ENCODE measurements at places on chromosomes 3 and 15. TPM values are rescaled to one million over a fixed set of nuclear protein-coding genes. Genes with fewer than 3 reads are reported as not detected.

DNA sequence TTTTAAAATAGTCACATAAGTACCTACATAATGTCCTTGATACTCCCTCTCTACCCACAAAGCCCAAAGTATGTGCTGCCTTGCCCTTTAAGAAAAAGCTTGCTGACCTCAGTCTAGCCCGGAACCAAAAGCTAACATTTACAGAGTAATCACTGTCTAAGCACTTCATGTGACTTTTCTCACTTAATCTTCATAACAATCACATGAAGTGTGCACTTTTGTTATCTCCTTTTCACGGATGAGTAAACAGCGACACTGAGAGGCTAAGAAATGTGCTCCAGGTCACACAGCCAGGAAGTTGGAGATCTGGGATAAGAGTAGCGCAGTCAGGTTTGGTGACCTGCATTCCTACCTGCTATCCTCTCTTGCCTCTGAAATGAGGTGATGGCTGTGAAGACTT is 194.0 kb downstream of the ITPR1 start:
- DNase-seq = no peak

The MAP1A gene
- 0.75 TPM for total RNA-seq

GRCh38 chr3:120276767-120277166 is 8.3 kb downstream of the GPR156 start:
- no peak for DNase-seq

The PPP2R3A gene
- 0.04 TPM for total RNA-seq

The DPPA2 gene
- not detected for total RNA-seq

GRCh38 chr3:88142094-88142624 is 7.6 kb upstream of the C3orf38 start:
- DNase-seq = no peak

DNA sequence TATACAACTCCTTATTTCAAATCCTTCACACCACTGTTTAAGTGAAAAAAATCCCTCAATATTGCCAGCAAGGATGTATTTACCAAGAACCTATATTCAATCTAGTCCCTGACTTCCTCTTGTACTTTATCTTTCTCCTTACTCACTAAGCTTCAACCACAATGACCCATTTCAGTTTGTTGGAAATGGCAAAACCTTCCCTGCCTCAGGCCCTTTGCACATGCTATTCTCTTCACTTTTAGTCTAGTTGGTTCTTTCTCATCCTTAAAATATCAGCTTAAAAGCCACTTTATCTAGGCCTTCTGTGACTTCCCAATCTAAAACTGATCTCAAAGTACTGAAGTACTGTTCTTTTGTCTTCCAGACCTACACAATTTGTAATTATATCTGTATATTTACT is 81.3 kb upstream of the ACTC1 start:
- no peak for DNase-seq

- DNase-seq = no peak
Observed at GRCh38 chr3:138114431-138114918, 933 bp downstream of the DZIP1L start.

- DNase-seq = no peak
Observed at GRCh38 chr3:186901135-186901734, 29.1 kb upstream of the ST6GAL1 start.

DNA sequence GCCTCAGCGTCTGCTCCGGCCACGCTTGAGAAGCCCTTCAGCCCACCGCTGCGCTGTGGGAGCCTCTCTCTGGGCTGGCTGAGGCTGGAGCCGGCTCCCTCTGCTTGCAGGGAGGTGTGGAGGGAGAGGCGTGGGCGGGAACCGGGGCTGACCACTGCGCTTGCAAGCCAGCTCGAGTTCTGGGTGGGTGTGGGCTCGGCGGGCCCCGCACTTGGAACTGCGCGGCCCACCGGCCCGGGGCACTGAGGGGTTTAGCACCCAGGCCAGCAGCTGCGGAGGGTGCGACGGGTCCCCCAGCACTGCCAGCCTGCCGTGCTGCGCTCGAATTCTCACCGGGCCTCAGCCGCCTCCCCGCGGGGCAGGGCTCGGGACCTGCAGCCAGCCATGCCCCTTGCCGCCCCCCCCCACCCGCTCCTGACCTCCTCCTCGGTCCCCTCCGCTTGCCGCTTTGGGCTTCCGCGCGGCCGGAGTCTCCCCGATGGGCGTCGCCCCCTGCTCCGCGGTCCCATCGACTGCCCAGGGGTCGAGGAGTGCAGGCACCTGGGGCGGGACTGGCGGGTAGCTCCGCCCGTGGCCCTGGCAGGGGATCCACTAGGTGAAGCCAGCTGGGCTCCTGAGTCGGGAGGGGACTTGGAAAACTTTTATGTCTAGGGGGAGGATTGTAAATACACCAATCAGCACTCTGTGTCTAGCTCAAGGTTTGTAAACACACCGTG is 106.7 kb downstream of the RAP2B start:
- no peak for DNase-seq

- DNase-seq = no peak
Observed at GRCh38 chr3:126664591-126665214, 9.8 kb upstream of the TXNRD3 start.

GRCh38 chr3:50122071-50122470 is 33.1 kb upstream of the SEMA3F start:
- DNase-seq = no peak

GRCh38 chr3:188446014-188446413 is 292.1 kb downstream of the LPP start:
- no peak for DNase-seq

- DNase-seq = no peak
Observed at GRCh38 chr3:58563386-58564035, 13.7 kb downstream of the FAM107A start.

DNA sequence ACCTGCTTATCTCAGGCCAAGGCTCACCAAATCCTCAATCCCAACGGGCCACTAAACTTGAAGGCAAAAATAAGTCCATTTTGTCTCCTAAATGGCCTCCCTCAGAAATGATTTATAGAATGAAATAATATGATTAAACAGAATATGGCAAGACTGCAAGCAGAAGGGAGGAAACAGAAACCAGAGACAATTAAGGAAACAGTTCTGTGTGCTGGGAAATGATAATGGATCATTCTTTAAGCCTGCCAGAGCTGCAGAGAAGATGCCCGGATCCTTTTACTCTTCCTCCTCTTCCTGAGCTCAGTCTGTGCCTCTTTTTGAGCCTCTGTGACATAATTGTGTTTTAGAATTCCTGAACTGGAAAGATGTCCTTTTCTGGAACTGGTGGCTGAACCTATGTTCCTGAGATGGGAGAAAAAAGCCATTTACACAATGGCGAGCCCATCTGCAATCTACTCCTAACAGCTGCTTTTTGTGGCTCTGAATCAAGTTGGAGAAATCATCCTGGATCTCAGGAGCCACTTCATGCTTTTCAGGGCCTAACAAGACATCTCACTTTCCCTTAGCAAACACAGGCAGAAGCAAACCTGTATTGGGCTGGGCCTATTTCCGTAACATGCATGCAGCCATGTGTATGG is 2.8 kb upstream of the ABHD2 start:
- no peak for DNase-seq

DNA sequence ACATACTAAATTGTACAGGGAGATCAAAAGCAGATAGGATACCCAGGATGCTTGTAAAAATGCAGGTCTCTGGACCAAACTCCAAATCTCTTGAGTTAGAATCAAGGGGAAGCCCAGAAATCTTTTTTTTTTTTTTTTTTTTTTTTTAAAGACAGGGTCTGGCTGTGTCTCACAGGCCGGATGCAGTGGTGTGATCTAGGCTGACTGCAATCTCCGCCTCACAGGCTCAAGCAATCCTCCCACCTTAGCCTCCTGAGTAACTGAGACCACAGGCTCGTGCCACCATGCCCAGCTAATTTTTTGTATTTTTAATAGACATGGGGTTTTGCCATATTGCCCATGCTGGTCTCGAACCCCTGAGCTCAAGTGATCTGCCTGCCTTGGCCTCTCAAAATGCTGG is 373.5 kb downstream of the SHQ1 start:
- DNase-seq = no peak

The CADM2 gene
- total RNA-seq = 0.22 TPM

GRCh38 chr3:3627114-3627513 is 172.1 kb upstream of the LRRN1 start:
- DNase-seq = no peak

- DNase-seq = no peak
Observed at GRCh38 chr3:186991470-186991869, 61.1 kb downstream of the ST6GAL1 start.

The FOXL2NB gene
- not detected for total RNA-seq

The ADAMTSL3 gene
- not detected for total RNA-seq

DNA sequence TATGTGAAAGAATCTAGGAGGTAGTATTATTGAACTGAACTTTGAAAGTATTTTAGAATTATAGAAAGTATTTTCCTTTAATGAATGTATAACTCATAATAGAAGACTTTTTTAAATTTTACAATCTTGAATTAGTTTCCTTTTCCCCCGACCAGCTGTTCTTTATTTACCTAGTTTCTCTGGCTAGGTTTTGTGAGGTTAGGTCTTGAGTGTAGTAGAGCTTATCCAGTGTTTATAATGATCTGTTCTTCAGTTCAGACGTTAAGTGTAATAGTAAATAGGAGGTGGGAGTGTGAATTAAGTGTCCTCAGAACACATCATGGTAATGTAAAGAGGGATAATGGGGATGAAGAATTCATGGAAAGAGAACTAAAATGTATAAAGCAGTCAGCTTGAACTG is 93.8 kb downstream of the MYRIP start:
- DNase-seq = no peak

- DNase-seq = peak; percentile 26
Observed at GRCh38 chr15:77034695-77035489, 36.0 kb downstream of the TSPAN3 start.

DNA sequence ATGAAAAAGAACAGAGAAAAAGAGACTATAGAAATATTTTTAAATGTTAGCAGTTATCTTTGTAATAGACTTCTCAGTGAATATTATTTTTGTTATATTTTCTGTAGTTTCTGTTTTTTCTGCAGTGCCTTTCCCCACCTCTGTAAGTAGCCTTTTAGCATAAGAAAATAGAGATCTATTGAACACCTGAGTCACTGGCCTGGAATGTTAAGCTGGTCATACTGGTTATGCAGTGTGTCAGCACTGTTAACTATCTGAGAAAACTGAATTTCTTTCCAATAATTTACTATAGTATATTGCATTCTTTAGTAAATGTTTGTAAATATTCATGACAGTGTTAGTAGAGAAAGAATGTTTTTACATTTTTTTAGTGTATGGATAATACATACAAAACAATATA is 79.8 kb downstream of the NECTIN3 start:
- no peak for DNase-seq

DNA sequence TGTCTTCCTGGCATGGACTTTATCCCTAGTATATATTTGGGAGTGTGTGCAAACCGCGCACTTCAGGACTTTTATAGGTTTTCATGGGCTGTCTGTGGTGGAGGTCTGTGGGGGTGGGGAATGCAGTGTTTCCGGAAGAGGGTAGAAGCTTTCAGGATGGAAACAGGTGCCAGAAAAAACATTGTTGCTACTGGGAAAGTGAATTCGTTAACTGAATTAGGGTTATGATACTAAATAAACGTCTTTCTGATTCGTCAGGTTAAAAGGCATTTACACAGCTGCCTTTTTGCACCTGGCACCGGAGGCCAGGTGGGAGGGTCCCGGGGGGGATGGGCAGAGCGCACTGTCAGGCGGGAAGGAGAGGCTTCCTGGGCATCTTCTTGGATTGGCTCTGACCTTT is 62.1 kb downstream of the SLCO3A1 start:
- no peak for DNase-seq

DNA sequence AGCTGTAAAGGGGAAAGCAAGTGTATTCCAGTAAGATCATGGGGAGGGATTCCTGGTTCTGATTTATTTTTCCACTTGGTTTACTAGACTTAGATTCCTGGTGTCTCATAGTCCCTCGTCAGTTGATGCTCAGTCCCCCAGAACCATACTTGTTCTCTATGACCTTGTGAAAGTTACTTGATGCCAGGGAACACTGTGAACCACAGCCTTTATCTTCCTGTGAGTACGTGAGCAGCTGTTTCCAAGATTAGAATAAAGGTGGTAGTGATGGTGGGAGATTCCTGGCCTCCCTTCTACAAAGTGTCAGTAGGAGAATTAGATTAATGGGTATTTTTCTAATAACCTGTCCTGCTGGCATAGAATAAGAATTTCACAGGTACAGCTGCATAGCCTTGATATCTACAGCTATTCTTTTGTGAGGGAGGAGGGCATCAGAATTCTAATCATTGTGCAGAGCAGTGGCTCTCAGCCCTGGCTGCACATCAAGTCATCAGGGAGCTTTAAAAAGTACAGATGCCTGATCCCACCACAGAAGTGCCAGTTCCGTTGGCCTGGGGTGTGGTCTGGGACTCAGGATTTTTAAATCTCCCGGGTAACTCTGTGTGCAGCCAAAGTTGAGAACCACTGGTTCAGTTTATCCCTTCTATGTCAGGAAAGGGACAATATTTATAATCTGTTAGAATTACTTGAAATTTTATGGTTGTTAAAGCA is 20.0 kb downstream of the GPD1L start:
- DNase-seq = no peak

- DNase-seq = no peak
Observed at GRCh38 chr3:16595778-16596177, 9.4 kb downstream of the DAZL start.

DNA sequence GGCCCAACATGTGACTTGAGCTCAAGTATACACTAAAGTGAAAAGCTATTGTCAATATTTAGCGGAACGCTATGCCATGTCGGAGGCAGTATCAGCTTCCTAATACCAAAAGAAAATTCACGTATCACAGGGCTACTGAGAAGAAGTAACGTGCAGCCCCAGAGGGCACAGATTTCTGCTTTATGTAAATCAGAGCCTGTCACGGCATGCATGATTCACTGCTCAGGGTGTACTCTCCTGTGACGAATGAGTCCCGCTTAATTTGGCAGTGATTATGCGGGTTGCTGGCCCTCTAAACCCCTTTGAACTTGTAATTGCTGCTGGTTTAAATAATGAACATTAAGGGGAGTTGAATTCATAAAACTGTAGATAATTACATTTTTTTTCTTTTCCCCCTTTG is 85.3 kb downstream of the MEIS2 start:
- DNase-seq = no peak

The IQCF5 gene
- total RNA-seq = not detected

GRCh38 chr15:67146234-67146633 is 80.8 kb downstream of the SMAD3 start:
- DNase-seq = no peak

- no peak for DNase-seq
Observed at GRCh38 chr3:108017587-108017986, 73.2 kb downstream of the CD47 start.

The STRA6 gene
- not detected for total RNA-seq

GRCh38 chr3:2862366-2862765 is 247.8 kb downstream of the IL5RA start:
- no peak for DNase-seq

The BCL2A1 gene
- 55.8 TPM for total RNA-seq

GRCh38 chr3:171860830-171861535 is 17.8 kb downstream of the TMEM212 start:
- DNase-seq = no peak

The SH3BP5 gene
- 14.2 TPM for total RNA-seq

The SERPINI2 gene
- not detected for total RNA-seq

- no peak for DNase-seq
Observed at GRCh38 chr3:14478956-14479550, 61.1 kb downstream of the GRIP2 start.

The FBXL2 gene
- total RNA-seq = not detected
